ENCODE measurements at places on chromosomes 11 and 22.

DNA sequence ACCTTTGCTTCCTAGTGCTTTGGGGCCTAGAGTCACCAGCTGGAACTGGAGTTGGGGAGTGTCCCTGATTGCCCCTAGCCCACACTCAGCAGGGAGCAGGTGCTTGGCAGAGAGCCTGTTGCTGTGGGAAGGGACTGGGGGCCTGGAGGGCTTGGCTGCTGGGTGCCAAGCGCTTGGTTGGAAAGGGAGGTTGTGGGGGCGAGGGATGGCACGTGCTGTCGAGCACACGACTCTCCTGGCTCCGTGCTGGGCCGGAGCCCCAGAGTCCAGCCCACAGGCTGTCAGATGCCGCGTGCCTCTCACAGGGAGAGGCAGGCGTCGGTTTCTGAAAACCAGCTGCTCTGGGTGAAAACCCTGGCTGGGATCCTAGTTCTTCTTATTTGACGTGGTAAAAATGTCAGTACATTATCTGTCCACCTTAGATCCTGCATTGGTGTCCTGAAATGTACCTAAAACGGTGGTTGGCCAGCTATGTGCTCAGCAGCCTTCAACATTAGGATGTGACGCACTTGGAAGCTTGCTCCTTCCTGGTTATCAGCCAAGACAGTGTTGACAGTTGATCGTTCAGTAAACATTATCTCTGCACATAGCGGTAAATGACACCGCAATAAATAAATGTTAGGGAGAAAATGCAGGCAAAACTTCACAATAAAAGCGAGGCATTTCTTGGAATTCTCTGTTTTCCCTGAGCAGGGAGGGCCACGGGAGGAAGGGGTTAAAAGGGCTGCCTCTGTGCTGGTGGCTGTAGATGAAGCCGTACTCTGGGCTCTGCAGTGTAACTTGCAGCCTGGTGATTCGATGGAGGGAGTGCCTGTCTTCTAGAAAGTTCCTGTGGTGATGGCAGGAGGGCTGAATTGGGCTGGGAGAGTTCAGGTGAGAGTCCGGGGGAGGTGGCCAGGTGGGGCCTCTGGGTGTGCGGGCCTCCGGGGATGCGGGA, 29.2 kb downstream of the GRAMD4 start:
- DNase-seq, result no peak

- DNase-seq, result no peak
These were observed 97.3 kb downstream of the COMMD9 start for GRCh38 chr11:36191941-36192340.

GRCh38 chr11:15711311-15711710, 596.6 kb downstream of the INSC start:
- DNase-seq, result no peak

DNA sequence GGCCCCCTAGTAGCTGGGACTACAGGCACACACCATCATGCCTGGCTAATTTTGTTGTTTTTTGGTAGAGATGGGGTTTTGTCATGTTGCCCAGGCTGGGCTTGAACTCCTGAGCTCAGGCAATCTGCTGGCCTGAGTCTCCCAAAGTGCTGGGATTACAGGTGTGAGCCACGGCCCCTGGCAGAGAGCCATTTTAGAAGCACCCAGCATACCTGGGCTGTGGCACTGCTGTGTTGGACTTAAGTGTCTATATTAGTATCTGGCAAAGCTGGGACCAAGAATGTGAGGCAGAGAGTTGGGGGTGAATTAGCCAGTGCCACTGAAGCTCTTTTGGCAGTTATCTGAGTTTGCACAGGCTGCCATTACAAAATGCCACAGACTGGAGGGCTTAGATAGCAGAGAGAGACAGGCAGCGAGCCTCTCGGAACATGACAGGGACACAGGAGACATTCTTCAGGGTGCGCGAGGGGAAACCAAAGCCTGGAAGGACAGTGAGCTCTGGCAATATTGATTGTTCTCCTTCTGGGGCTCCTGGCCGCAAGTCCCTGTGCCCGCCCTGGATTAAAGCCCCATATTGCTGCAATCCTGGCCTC, 87.7 kb upstream of the ALX4 start:
- no peak for DNase-seq

GRCh38 chr22:43542681-43543521, 131.1 kb downstream of the MPPED1 start:
- no peak for DNase-seq

- no peak for DNase-seq
These were observed 18.7 kb downstream of the ALG12 start for GRCh38 chr22:49899530-49899929.

DNA sequence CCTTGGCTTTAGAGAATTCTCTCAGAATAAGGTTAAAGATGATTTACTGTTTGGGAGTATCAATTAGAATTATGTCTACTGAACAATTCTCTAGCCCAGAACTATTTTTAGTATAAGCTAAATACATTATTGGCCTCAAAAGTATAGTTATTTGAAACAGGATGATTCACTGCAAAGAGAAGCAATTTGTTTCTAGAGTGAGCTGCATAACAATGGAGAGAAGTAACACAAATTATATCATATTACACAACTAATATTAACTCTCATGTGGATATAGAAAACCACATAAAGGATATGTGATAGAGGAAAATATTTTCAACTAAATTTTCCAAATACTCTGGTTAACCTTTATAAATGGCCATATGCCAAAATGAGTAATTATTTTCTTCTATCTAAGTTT, 24.9 kb downstream of the PGM2L1 start:
- no peak for DNase-seq

DNA sequence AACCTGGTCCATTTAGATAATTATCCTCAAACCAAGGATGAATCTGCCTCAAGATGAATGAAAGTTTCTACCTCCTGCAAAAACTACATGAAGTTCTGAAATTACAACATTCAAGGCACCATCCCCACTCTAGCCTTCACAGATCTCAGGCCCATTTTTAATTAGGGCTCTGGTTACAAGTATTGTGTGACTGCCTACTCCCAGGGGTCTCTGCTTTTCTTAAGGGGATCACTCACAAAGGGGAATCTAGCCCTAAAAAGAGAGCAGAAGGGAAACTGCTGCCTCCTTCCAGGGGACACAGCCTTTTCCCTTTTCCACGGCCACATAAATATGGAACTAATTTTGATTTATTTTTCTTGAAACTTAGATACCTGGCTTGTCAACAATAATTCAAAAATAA, 17.4 kb upstream of the TMEM135 start:
- DNase-seq, result no peak

DNA sequence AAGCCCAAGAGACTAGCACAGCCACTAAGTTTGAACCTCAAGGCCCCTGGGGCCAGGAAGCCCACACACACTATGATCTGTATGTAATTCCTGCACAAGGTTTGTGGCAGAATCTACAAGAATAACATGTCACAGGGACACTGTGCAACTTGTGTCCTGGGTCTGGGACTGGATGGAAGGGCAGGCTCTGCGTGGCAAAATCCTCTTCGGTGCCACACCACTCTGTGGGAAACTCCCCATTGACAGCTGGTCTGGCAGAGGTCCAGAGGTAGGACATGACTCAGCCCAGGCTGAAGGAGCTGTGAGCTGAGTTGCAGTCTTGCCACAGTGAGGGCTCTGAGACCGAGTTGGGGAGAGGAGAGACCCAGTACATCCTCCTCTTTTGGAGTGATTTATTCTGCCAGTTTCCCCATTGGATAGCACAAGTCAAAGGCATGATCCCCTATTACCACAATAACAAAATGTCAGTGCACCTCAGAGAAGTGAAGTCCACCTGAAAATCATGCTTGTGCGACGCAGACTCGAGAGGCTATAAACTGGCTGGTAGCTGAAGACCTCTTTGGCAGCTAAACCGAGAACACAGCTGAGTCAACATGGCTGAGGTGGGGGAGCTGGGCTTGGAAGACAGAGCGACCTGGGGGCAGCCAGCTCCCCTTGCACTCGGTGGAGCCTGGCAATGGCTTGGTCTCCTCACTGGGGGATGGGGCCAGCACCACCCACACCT, 23.3 kb upstream of the SERPIND1 start:
- peak; percentile 56 for DNase-seq

DNA sequence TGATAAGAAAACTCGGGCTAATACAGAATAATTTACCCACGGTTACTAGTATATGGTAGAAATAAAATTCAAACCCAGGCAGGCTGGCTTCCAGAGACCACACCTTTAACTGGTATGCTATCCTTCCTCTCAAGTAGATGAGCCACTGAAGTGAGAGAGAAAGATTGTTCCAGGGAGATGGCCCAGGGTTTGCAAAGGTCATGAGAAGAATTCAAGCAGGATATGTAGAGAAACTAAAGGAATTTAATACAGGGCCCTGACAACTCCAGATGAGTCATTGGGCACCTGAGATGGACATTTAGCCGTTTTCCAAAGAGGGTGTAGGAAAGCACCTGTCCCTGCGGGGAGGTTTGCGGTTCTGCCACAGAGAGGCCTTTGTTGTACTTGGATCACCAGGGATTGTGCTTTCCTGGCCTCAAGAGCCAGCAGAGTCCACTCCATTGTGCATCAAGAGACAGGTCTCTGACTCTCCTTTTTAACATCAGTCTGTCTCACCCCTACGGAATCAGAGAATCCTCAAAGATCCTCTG, 152.7 kb upstream of the BLID start:
- DNase-seq, result no peak

GRCh38 chr11:114782650-114783310, 104.5 kb downstream of the NXPE2 start:
- DNase-seq, result no peak

DNA sequence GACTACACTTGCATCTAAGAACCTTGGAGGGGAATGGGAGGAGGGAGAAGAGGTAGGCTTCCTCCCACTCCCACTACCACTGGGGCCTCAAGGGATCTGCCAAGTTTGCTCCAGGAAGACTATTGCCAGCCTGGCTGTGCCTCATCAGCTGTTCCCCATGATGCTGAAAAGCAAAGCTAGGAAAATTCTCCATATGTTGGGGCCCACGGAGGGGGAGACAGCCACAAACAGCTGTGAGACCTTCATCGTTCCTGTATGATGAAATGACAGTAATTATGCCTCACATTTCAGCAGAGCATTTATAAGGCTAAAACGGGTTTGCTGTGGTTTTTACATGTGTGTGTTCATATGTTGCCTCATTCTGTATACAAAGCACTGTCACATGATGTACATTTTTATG, 6.7 kb downstream of the DSCAML1 start:
- no peak for DNase-seq

DNA sequence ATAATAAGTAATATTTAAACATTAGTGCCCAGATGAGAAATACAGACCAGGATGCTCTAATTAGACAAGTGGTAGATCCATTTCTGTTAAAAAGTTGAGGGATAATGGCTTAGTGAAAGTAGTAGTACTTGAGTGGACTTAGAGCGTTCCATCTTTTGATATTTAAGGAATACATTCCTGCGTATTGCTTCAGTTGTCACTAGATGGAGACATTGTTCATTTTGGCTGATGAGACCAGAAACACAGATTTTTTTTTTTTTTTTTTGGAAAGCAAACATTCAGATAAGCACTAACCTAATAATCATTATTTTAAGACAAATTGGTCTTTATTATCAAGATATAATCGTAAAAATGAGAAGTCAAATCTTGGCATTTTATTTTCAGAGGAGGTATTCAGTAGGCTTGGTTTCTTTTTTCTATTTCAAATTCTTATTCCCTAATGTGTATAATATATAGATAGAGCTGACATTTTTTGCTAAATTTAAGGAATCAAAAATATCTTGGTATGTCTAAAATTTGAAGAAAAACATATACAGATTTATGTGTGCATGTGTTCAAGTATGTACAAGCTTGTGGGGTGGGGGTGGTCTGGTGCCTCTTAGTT, 92.9 kb downstream of the DYNC2H1 start:
- no peak for DNase-seq

Data from activated CD4-positive, alpha-beta T cell treated with anti-CD3 and anti-CD28 coated beads, Interleukin-2, amount 50 U/mL, for 48 hours (primary cell).